Activated naive CD4-positive, alpha-beta T cell (primary cell): ENCODE measurements at places on chromosomes 1 and 21.

- no peak for DNase-seq
Measured at GRCh38 chr1:192311281-192311680, 5.5 kb upstream of the RGS21 start.

- DNase-seq, result no peak
Measured at GRCh38 chr1:71465093-71465492, 384.3 kb upstream of the ZRANB2 start.

GRCh38 chr1:11839727-11840705 is 7.6 kb downstream of the NPPA start:
- DNase-seq, result no peak

GRCh38 chr1:212930986-212931678 is 19.2 kb upstream of the VASH2 start:
- no peak for DNase-seq
